ENCODE measurements at places on chromosomes 13 and 19.

DNA sequence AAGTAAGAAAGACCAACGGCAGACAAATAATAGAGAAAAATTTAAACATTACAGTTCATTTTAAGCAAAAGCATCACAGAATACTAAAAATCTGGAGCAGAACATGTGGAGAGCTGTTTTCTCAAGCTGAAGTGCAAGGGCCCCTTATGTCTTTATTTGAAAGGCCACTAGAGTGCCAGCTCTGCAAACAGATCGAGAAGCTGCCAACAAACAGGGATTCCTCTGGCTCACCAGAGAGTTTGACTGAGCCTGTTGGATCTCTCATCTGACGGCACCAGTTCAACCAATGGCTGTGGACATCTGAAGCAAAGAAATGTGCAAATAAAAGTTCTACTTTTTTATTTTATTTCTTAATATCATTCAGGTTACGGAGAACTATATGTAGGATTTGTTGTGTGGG, 119.7 kb downstream of the COL4A2 start:
- DNase-seq, result no peak

GRCh38 chr13:60143775-60144174, 20.0 kb downstream of the DIAPH3 start:
- no peak for DNase-seq

GRCh38 chr19:50414864-50415660, 3.7 kb upstream of the SPIB start:
- DNase-seq, result peak; percentile 85

- peak; percentile 77 for DNase-seq
Measured at GRCh38 chr13:100673713-100674571, 653 bp downstream of the TMTC4 start.

DNA sequence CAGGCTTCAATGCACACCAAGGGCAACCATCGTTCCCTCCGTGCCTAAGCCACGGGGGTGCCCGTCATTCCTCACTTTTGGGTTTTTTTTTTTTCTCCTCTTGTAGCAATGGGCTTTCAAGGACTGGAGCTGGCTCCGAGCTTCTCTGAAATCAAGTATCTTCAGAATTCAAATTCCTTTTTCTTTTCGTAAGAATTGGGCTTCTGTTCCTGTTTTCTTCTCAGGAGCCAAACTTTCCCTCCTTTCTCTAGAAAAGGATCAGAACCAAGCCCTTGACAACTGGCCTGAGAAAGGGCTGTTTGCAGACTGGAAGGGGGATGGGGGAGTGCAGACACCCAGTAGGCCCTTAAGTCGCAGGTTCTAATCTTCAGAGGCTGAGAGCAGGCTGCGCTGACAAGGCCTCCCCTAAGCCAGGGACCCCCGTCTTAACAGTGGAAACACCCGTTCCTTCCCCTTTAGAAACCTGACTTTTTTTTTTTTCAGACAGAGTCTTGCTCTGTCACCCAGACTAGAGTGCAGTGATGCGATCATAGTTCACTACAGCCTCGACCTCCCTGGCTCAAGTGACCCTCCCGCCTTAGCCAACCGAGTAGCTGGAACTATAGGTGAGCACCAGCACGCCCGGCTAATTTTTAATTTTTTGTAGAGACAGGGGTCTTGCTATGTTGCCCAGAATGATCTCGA, 51.6 kb downstream of the RFX2 start:
- no peak for DNase-seq

- DNase-seq, result no peak
Measured at GRCh38 chr13:53490752-53491151, 462.1 kb downstream of the OLFM4 start.

DNA sequence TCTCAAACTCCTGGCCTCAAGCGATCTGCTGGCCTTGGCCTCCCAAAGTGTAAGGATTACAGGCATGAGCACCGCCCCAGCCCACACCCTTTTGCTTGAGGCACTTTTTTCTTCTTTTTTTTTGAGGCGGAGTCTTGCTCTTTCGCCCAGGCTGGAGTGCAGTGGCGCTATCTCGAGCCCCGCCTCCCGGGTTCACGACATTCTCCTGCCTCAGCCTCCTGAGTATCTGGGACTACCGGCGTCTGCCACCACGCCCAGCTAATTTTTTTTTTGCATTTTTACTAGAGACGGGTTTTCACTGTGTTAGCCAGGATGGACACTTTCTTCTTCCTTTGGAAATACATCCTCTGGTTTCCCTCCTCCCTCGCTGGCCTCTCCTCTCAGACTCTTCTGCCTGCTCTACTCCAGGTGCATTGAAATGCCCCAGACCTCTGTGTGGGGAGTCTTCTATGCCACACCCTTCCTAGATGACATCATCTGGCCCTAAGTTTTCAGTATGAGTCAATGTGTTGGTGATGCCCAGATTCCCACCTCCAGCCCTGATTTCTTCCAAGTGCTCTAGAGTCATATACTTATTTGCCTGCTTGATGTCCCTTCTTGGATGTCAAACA, 20.7 kb upstream of the TPT1 start:
- DNase-seq, result peak; percentile 52

DNA sequence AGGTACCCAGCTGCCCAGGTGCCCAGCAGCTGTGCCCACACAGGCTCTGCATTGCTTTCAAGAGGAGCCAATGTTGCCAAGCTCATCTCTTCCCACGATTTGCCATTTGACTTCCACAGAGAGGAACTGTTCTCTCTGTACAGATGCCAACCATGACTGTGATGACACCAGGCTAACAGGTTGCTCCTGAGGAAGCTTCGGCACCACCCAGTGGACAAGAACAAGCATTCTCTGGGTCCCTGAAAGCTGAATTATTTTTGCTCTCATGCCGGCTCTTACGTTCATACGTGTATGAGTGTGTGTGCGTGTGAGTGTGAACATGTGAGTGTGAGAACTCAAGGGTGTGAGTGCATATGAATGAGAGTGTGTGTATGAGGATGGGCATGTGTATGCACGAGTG, 535.2 kb downstream of the LIG4 start:
- DNase-seq, result no peak

DNA sequence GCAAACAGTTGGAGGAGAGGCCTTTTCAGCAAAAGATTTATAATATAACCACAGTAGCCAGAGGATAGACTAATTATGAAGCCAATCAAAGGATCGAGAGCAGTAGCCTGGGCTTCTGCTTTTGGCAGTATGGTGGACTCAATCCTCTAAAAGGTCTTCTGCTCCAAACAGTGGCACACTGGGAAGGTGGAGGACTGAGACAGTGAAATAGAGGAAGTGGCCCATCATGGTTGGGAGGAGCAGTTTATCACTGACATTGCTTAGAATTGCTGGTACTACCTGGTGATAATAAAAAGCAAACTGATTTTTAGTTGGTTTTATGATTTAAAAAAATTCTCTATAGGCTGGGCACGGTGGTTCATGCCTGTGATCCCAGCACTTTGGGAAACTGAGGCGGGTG, 20.9 kb upstream of the PLAUR start:
- no peak for DNase-seq

DNA sequence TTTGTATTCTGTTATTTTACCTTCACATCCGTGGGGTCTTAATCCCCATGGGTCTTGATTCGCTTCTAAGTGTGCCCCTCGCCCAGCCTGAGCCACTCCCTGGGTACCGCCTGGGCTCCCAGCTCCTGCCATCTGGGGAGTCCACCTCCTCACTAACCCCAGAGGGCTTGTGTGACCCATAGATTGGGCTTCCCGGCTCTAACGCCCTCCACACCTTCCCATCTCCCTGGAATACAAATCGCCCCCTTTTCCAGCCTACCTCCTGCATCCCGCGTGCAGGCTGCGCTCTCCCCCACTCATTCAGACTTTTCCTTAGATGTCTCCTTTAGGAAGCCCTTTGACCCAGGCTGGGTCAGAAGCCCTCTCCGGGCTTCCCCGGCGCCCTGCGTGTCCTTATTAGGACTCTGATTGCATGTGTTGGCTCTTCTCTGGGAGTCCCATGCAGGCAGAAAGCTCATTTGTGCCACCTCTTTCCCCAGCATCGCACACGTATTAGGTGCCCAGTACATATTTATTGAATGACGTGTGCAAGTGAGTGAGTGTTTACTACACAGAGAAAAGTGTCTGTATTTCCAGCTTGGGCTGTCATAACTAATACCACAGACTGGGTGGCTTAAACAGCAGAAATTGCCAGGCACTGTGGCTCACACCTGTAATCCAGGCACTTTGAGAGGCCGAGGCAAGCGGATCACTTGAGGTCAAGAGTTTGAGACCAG, 757 bp downstream of the CCDC124 start:
- peak; percentile 39 for DNase-seq

DNA sequence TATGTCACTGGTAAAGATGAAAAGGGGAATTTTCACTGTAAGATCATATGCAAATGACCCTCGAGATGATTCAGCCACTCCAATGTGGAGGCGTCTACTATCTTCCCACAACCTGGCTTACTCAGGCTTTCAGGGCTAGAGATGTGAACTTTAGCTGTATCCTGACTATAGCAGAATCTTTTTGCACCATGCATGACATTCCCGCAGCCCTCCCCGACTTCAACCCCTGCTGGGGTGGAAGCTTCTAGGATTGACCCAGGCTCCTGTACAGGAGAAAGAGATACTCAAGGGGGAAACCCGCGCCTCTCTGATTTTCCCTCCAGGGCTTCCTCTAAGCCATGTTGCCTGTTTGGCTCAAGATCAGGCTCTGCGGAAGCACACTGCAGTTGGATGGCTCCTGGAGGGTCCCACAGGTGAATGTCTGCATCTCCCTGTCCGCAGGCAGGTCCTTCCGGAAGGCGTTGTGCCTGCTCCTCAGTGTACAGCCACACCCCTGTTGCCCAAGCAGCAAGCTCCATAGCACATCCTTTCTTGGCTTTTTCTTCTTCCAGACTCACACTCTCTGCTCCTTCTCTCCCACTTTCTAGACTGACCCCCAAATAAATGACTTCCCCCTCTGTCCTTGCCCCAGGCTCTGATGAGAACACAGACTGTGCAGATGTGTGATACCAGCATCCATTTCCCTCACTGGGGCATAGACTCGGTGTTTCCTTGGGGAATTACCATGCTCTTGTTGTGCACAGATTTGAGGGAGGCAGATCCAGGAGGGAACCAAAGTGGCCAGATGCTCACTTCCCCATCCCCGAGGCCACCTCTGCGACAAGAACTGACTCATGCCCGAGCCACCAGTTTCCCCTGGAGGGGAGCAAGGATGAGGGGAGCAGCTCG, 29.1 kb upstream of the POP4 start:
- no peak for DNase-seq

GRCh38 chr19:3061182-3062161, 823 bp downstream of the TLE5 start:
- DNase-seq, result peak; percentile 60

DNA sequence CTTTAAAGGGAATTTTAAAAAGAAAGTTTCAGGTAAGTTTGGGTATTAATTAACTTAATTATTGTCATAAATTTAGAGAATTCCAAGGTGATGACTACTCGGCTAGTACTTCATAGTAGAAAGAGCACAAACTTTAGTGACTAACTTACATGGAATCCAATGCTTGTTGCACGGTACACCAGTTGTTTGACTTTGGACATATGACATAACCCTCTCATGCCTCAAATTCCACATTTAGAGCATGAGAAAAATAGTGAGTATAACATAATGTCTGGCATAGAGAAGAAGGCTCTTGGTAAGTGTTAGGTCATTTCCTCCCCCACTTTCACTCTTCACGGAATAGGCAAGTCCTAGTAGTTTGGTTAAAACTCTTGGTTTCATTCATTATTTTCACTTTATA, 1249.4 kb upstream of the SLC10A2 start:
- no peak for DNase-seq

DNA sequence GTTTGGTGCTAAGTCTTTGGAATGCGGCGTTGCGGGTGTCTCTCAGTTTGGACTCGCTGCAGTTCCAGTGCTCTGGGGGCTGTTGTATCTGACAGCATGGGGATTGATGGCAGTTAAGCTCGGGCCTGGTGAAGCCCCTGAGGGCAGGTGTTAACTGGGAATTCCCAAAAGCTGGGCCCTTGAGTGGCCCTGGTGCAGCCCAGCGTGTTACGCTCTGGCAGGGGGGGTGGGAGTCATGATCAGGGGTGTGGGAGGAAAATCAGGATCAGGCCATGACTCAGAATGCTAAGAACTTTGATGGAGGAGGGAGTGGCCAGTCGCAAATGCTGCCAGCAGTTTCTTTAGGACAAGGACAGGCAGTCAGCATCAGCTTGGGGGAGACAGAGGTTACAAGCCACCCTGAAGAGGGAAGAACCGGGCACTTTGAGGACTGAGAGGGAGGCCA, 19.6 kb downstream of the AP2A1 start:
- peak; percentile 96 for DNase-seq

- DNase-seq, result peak; percentile 86
Measured at GRCh38 chr19:18112989-18113478, 15.5 kb downstream of the MAST3 start.

- DNase-seq, result no peak
Measured at GRCh38 chr19:16227837-16228636, 30.3 kb downstream of the AP1M1 start.

GRCh38 chr19:53992211-53992610, 774 bp downstream of the CACNG6 start:
- no peak for DNase-seq

DNA sequence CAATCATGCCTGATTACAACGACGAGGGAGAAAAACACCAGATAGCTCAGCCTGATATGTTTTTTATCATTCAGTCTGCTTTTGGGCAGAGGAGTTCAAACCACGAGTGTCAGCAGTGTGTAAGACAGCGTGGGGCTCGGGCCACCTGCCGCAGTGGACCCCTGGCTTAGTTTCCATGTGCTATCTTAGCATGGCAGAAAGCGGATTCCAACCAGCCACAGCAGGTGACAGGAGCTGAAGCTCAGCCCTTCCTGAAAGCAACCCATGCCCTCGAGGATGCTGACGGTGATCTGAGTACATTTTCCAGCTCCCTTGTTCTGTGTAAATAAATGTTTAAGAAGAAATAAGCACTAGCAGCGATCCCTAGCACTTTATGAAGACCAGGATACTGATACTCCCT, 32.2 kb upstream of the MBNL2 start:
- no peak for DNase-seq

DNA sequence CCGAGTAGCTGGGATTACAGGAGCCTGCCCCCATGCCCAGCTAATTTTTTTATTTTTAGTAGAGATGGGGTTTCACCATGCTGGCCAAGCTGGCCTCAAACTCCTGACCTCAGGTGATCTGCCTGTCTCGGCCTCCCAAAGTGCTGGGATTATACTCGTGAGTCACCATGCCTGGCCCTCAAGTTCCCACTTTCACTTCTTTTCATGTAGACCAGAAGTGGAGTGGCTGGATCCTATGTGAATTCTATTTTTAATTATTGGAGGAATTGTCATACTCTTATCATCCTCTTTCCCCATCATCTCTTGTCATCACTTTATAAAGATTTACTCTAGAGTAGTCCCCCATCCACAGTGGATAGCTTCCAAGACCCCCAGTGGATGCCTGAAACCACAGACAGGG, 12.8 kb upstream of the SIGLEC10 start:
- DNase-seq, result no peak

GRCh38 chr13:24147570-24147963, 13.0 kb upstream of the SPATA13 start:
- no peak for DNase-seq

DNA sequence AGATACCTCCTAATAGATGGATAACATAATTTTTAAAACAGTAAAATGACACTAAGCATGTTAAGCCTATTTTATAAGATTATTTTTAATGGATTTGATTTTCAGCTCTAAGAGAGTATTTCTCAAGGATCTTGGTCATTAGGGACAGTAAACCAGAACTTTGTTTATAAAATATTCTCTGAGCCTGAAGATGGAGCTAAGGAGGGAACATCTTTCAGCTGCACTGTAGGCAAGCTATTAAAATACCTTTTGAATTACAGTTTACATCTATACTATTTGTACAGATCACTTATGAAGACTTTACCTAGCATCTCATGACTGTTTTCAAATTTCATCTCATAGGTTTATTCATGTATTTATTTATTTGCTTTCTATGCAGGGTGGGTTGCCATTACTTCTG, 345.3 kb downstream of the MYO16 start:
- no peak for DNase-seq

All from AG08395 (cell line).